ENCODE measurements at places on chromosomes 16 and 17.

DNA sequence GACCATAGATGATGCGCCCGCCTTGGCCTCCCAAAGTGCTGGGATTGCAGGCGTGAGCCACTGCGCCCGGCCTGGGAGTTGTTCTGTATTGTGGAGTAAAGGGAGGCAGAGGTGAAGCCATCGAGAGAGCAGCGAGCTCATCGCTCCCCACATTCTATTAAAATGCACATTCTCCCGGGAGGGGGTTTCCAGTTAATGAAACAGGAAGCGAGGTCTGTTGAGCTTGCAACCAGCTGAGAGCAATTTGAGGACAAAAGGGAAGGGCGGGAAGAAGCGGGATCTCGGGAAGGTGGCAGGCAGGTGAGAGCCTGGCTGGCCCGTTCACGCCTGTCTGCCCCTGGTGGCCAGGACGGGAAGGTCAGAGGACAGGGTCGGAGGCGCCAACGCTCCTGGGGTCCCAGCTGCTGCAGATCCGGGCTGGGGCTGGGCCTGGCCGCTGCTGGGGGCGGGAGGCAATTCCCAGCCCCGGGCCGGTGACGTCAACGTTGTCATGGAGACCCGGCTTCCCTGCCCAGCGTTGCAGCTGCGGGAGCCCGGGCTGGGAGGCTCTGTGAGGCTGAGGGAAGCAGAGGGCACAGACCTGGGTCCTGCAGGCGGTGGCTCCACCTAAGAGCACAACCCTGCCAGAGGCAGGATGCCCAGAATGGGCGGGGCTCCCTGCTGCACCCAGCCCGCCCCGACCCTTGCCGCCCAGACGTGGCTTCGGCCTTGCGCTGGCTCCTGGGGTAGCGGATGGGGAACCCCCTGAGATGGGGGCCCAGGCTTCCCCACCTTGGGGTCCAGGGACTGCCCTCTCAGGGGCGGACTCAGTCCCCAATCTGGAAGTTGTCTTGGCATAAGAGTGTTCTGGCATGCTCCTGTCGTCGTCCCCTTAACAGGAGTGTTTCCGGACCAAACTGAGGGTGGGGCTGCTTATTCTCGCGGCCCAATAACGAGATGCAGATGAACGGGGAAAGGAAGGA is 48.7 kb upstream of the PLCG2 start:
- DNase-seq, result peak; percentile 68

- no peak for DNase-seq
Measured at GRCh38 chr16:71919035-71919434, 23.7 kb downstream of the IST1 start.

GRCh38 chr17:78940708-78941107 is 15.5 kb upstream of the TIMP2 start:
- no peak for DNase-seq

DNA sequence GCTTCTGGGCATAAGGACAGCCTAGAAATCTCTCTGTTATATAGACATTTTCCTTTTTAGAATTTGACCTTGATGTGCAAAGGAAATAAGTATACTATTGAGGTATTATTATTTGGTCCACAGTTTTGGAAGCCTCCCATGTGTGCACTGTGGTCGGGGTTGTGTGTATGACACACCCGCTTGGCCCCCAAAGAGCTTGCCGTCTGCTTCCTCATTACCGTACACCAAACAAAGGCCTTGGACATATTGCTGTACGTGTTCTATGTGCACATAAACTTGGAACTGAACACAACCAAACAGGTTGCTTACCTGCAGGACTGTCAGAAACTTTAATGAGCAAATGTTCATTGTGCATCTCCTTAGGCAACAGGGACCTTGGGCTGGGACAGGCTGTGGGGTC is 38.2 kb downstream of the METRNL start:
- no peak for DNase-seq

GRCh38 chr17:8066841-8067775 is 20.4 kb downstream of the ALOX12B start:
- DNase-seq, result no peak

DNA sequence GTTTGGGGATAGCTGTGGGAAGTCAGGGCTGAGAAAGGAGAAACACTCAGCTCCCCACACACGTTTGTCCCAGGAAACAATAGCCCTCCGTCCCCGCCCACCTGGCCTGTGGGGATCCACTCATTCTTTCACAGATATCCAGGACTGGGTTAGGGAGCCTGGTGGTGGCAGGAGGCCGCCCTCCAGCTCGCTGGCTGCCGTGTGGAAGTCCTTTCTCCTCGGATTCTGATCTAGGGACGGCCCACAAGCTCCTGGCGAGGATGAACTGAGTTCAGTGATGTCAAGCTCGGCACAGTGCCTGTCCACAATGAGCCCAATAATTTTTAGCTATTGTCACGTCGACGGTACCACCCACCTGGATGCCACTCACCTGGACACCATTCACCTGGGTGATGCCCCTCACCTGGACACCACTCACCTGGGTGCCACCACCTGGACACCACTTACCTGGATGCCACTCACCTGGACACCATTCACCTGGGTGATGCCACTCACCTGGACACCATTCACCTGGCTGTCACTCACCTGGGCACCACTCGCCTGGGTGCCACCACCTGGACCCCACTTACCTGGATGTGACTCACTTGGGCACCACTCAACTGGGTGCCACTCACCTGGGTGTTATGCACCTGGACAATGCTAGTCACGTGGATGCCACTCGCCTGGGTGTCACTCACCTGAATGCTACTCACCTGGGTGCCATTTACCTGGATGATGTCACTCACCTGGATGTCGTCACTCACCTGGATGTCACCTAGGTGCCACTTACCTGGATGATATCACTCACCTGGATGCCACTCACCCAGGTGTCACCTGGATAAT is 172.5 kb upstream of the FOXF1 start:
- no peak for DNase-seq
